ENCODE measurements at places on chromosomes 5 and 9.
A peak's percentile ranks its signal among the peaks of the same experiment; 100 is the strongest.

DNA sequence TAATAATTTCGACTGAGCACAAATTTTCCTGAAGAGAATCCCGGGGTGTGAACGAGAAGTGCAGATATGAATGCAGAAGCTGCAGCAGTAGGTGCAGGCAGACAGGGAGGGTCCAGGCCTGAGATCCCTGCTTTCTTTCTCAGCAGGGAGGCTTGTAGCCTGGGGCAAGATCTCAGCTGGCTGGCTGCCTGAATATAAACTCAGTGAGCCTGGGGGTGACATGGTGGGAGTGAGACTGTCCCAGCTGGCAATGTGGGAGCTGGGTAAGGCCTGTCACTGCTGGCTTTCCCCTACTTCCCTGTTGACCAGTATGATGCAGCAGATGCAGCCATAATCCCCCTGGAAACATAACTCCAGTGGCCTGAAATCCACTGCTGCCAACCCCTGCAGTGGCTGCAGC is 325.2 kb downstream of the CETN3 start:
- DNase-seq = no peak

- DNase-seq = no peak
These were observed 373.4 kb upstream of the ACO1 start for GRCh38 chr9:32011049-32011448.

DNA sequence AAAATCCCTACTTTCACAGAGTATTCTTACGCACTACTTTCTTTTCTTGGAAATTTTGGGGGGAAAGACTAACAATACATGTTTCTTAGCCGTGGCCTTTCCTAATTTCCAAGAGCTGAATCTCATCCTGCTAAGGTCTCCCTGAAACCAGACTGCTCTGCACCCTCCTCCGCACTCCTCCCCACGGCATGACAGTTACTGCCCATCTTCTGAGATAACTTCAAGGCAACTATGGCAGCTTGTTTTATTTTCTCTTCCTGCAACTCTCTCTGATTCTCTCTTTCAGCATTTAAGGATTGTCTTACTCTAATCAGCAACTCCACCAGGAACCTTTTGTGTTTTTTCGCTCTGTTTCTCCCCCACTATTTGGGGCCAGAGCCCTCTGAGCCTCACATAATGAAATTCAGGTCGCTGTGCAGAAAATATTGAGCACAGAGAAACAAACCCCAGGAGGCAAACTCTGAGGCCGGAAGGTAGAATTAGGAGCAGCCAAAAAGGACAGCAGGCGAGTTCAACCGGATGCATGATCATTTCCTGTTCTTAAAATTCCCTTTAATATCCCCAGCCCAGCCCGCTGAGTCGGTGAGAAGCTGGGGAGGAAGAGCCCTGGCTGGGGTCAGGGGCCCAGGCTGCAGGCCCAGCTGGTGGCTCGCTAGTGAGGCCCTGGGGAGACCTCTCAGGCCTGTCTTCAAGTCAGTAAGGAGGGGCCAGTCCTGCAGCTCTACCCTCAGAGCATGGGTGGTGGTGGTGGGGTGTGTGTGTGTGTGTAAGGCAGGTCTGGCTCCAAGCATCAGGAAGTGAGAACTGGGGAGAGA is 213.6 kb upstream of the S1PR3 start:
- no peak for DNase-seq

DNA sequence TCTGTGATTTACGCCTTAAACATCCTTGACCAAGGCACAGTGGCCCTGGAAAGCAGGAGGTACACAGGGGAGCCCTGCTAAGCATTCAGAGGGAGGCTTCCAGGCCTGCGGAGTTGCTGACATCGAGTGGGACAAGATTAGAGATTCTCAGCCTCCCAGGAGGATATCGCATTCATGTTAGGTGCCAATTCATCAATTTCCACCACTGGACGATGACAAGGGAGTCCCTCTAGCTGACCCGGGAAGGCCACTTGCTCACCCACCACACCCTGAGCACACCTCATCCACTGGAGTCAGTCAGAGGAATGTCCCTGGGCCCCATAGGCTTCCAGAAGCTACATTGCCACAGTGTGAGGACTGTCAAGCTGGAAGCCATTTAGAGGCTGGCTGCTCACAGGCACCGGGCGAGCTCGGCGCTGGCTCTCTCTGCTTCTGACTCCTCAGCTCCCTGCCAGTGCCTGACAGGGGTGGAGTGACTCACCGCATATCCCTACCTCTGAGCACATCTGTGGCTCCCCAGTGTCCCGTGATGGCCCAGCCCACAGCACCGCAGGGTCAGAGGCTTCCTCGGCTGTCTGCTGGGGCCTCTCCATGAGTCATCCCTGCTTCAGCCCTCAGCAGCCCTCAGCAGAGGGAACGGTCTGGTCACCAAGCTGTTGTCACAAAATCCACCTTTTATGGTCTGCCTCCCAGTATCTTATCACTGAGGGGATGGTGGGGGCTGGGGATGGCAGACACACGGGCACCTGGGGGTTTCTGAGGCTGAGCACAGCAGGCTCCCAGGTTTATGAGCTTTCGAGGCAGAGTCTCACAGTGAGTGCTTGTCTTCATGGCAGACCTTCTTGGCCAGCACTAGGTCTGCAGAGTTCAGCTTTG is 117.5 kb downstream of the ZNF608 start:
- DNase-seq = peak; percentile 86

DNA sequence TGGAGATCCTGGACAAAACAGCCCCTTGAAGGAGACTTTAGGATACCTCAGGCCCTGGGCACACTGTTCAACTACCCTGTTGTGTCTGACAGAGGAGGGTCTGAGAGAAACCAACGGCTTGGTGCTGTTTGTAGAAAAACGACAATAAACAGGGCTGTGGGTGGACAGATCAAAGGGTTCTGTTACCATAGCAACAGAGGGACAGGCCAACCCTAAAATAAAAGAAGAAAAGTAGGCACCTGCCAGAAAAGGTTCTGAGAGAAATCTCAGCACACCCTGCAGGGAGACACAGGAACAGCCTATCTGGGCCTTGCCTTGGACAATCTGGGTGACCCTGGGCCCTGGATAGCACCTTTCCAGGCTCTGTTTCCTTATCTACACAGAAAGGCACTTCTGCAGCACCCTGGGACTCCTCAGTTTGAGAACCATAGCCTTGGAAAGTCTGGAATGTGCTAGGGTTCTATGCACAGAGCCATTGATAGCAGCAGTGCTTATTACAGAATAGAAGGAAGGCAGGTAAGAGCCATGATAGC is 104.8 kb upstream of the TBC1D2 start:
- DNase-seq = no peak

GRCh38 chr5:68884883-68885282 is 208.9 kb upstream of the SLC30A5 start:
- DNase-seq = peak; percentile 32

DNA sequence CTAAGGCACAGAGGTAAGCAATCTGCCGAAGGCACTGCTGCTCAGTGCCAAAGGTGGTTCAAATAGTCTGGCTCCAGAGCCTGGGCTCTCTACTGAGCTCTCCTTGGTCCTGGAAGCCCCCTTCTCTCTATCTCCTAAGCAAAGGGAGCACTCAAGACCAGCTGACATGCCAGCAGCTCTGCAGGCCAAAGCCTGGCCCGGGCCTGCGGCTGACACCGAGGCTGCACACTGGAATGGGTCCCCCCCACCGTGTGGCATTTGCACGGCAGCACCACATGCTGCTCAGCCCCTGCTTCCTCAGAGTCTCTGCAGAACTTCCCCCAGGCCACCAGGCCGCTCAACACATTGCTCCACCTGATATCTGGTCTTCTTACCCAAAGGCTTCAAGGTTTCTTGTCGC is 57.8 kb upstream of the GOLPH3 start:
- DNase-seq = no peak

GRCh38 chr5:175718401-175719108 is 60.7 kb downstream of the HRH2 start:
- peak; percentile 28 for DNase-seq

GRCh38 chr9:116792271-116792670 is 105.2 kb downstream of the TRIM32 start:
- DNase-seq = no peak

GRCh38 chr5:140273401-140273877 is 29.5 kb downstream of the PFDN1 start:
- no peak for DNase-seq

DNA sequence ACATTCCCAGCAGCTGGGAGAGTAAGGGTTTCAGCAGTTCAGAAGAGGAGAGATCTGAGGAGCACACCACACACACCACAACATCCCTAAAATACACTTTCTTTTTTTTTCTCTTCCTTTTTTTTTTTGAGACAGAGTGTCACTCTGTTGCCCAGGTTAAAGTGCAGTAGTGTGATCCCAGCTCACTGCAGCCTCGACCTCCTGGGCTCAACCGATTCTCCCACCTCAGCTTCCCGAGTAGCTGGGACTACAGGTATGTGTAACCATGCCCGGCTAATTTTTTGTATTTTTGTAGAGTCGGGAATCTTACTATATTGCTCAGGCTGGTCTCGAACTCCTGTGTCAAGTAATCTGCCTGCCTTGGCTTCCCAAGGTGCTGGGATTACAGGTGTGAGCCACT is 9.7 kb upstream of the UBAP1 start:
- no peak for DNase-seq

- DNase-seq = no peak
These were observed 36.7 kb downstream of the MRPS27 start for GRCh38 chr5:72283358-72283757.

DNA sequence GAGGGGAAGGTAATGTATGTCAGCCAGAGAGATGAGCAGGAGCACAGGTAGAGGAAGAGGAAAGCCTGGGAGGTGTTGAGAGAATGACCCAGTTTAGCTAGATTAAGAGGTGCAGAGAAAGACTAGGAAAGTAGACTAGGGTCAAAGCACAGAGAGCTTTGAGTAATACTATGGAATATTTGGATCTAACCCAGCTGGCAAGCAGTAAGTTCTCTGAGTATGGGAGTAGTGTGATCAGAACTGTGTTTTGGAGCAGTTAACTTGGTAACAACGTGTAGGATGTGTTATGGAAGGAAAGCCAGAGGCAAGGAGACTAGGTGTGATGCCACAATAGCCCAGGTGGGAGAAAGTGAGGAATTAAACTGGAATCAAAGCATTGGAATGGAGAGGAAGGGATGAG is 84.9 kb upstream of the PTGER4 start:
- DNase-seq = no peak

GRCh38 chr9:1875921-1876448 is 139.2 kb upstream of the SMARCA2 start:
- no peak for DNase-seq

DNA sequence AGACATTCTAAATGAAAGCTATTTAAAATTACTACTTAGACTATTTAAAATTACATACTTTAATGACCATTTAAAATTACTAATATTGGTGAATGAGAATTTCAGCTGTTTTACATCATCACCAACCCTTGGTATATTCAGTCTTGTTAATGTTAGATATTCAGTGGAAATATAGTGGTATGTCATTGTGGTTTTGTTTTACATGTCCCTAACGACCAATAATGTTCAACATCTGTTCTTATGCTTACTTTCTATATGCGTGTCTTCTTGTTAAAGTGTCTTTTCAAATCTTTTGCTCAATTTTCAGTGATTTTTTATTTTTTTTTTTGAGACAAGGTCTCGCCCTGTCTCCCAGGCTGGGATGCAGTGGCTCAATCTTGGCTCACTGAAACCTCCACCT is 279.3 kb upstream of the TARS1 start:
- no peak for DNase-seq

DNA sequence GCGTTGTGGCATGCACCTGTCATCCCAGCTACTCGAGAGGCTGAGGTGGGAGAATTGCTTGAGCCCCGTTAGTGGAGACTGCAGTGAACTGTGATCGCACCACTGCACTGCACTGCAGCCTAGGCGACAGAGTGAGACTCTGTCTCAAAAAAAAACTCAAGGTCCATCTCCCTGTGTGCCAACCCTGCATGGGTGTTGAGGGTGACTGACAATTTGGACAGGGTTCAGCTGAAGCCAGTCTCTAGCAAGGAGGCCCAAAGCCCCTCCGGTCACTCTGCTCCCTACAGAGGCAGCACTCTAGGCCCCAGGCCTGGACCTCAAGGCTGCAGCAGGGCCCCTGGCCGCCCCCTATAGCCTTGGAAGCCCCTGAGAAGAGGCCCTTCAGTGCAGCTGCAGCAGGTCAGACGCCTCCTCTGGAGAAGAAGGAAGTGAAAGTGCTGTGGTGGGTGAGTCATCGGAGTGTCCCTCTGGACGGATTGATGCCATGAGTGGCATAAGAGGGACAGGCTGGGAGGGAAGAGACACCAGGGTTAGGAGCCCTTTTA is 39.2 kb upstream of the NEK6 start:
- peak; percentile 51 for DNase-seq

DNA sequence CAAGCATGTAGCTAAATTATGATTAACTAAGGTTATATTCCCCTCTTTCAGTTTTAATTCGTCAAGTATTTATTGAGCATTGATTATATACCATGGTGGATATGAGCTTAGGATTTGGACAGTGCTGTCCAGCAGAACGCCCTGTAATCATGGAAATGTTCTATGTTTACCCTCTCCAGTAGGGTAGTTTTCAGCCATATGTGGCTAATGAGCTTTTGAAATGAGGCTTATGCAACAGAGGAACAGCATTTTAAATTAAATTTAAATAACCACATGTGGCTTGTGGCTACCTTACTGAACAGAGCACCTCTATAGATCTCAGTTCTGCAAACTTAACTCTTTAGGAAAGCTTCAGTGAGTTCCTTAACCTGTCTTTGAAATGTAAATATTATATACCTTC is 59.1 kb downstream of the JMY start:
- no peak for DNase-seq

- no peak for DNase-seq
These were observed 195.5 kb upstream of the CLINT1 start for GRCh38 chr5:158054223-158055110.

- DNase-seq = no peak
These were observed 665 bp downstream of the SLC6A3 start for GRCh38 chr5:1444361-1445189.

DNA sequence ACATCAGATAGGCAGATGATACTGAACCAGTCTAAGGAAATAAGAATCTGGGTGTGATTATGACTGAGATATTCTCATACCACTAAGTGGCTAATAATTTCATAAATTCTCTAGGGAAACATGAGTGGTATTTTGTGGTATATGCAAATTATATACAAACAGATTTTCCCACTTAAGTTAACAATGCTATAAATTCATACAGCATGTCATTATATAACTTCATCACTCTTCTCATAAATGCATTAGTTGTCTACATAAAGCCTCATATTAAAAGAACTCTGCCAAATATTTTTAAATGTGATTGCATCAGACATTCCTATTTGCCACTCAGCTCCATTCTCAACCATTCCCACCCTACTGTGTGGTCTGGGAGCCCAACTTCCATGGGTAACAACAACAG is 226.5 kb downstream of the TLE1 start:
- DNase-seq = no peak

DNA sequence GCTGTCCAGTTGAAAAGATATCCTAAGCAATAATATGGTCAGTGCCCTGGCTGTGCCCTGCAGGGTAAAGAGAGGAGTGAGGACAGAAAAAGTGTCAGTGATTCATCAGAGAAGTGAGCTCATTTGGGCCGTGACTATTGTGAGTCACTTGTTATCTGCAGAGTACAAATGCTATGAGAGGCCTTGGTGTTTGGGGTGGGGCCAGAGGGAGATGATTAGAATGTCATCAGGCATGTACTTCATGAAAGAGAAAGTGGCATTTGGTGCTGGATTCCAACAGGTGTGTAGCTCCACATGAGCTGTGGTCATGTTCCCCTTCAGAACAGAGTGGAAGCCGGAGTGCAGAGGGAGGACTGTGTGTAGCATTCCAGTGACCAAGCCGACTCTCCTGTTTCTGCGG is 174.1 kb downstream of the KDM4C start:
- peak; percentile 67 for DNase-seq

All from adipocyte (in vitro differentiated cells).